ENCODE measurements at places on chromosomes 3 and 15.

DNA sequence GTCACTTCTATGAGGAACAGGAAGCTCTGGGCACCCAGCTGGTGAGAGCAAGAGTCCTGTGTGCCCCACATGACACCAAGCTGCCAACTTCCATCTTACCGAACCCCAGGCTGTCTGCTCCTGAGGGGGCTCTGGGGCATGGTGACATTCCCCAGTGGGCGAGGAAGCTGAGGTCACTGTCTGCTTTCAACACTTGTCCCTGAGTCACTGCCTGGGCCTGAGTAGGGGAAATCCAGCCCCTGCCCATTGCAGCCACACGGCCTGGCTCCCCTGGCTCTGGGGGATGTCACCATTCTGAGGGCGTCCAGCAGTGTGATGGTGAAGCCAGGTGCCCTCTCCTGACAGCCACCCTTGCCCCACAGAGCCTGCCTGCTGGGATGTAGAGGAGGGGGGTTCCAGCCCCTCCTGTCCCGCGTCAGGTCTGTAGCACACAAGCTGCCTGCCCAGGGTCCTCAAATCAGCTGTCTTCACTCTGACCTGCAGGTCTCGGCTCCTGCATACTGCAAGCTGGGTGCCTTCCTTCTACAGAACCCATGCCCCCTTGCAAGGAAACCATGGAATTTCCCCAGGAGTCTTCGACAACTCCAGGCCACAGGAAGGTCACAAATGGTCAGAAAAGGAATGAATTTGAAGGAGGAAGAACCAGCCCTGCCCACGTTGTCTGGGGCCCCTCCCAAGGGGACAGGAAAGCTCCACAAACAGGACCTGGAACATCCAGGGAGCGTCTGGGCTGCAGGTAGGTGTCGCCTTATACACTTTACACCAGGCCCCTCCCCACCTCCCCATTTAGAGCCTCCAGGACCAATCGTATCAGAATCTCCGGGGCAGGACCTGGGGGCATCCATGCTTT, 69.9 kb upstream of the GATM start:
- no peaks in the 10 kb centered on the region for H3K27me3 ChIP-seq
- DNase-seq: no peak
- no peaks in the 10 kb centered on the region for H3K4me1 ChIP-seq
- no peaks in the 10 kb centered on the region for H3K36me3 ChIP-seq
- no peak overlapping the region for H3K4me3 ChIP-seq

DNA sequence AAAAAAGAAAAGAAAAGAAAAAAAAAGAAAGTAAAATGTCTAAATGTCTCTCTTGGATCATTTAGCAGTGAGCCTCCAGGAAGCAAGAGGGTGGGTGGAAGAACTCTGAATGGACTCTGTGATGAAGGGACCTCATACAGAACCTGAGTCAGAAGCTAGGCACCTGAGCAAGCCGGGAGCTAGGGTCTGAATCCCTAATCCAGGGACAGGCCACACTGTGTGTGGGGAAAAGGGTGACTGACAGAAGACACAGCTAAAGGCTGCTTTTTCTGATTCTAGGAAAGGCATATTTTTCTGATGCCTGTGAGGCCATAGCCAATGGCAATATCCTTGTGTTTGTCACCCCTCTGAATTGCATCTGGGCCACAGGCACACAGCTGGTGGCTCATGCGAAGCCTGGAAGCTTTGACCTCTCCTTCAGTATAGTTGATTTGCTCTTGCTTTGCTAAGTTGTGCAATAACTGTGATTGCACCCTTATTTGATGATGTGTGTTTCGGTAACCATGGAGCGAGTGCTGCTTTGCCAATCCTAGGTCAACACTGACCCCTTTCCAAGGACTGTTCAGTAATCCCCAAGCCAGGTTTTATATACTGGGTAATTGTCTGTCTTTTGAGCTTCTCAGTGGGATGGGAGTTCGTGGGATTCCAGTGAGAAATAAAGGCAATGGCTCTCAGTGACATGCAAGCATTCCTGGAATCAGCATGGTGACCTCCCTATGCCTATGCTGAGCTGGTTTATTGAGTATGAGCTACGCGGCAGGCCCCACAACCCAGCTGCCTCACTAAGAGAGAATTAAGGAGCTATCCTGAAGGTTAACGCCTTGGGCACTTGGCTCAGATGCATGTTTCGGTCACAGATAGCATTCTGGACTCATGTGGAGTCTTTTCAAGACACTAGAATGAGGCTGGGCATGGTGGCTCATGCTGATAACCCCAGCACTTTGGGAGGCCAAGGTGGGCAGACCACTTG, 49.0 kb upstream of the OSBPL11 start:
- DNase-seq: peak; percentile 72
- no peaks in the 10 kb centered on the region for H3K4me1 ChIP-seq

DNA sequence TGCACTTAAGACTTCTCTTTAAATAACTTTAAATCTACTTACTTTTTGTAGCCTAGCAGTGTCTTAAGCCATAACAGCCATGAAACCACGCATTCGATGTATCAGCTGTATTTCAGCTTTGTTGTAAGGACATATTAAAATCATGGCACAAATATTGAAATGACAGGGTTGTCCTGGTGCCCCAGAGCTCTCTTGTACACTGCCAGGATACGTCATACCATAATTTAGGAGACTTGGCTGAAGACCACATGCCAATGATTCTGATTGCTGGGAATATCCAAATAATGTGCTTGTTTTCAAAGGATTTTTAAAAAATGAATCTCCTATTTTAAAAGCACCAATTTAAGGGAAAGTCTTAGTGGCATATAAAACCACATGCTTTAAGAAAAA, 265.4 kb downstream of the SLCO3A1 start:
- peaks cover 40% of the 10 kb centered on the region for H3K4me1 ChIP-seq
- H3K27me3 ChIP-seq: no peaks in the 10 kb centered on the region
- no peak for DNase-seq

DNA sequence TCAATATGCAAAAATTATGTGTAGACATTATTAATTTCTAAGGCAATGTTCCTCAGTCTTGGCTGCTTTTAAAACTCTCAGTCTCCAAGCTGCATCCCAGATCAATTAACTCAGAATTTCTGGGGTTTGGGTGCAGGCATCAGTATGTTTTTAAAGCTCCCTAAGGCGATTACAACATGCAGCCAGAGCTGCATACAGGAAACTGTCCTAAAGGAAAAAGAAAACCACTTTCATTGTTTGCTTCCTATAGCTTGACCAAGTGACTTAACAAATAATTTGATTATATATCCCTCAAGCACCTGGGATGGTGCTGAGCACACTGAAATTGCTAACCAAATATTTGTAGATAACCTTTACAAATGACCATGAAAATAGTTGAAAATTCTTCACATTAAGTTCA, 194.7 kb downstream of the DTWD1 start:
- no peaks in the 10 kb centered on the region for H3K27me3 ChIP-seq
- no peak for DNase-seq
- H3K36me3 ChIP-seq: no peaks in the 10 kb centered on the region
- H3K4me1 ChIP-seq: peaks cover 9% of the 10 kb centered on the region

GRCh38 chr15:51335087-51335486, 3.3 kb downstream of the CYP19A1 start:
- H3K4me3 ChIP-seq: no peak overlapping the region
- peaks cover 14% of the 10 kb centered on the region for H3K4me1 ChIP-seq
- no peaks in the 10 kb centered on the region for H3K27me3 ChIP-seq
- H3K27ac ChIP-seq: no peak overlapping the region

- peaks cover 36% of the 10 kb centered on the region for H3K36me3 ChIP-seq
- no peaks in the 10 kb centered on the region for H3K4me1 ChIP-seq
- no peaks in the 10 kb centered on the region for H3K27me3 ChIP-seq
- no peak overlapping the region for H3K27ac ChIP-seq
- no peak for DNase-seq
These were observed 46.0 kb upstream of the NEK10 start for GRCh38 chr3:27415202-27415601.

GRCh38 chr3:17151598-17152373, 267.0 kb downstream of the PLCL2 start:
- H3K27ac ChIP-seq: no peak overlapping the region
- no peak overlapping the region for H3K4me3 ChIP-seq
- H3K36me3 ChIP-seq: peaks cover 34% of the 10 kb centered on the region

GRCh38 chr3:100706365-100706764, 2.9 kb upstream of the TFG start:
- peaks cover 3% of the 10 kb centered on the region for H3K27me3 ChIP-seq
- H3K4me3 ChIP-seq: no peak overlapping the region
- H3K27ac ChIP-seq: no peak overlapping the region
- no peak for DNase-seq
- no peaks in the 10 kb centered on the region for H3K36me3 ChIP-seq

All from tibial artery (tissue), 4 donors.